Glomerular endothelial cell (primary cell): ENCODE measurements at places on chromosomes 2 and 18. TPM values are rescaled to one million over a fixed set of nuclear protein-coding genes. Genes with fewer than 3 reads are reported as not detected.

SALL3 gene
- total RNA-seq: 0.10 and 0.41 TPM in 2 replicates

MERTK gene
- total RNA-seq: 10.3 and 18.8 TPM in 2 replicates

DSG1 gene
- 0.15 TPM in 1 of 2 replicates, not detected in the other for total RNA-seq

NETO1 gene
- 1.3 and 2.0 TPM in 2 replicates for total RNA-seq

MAP3K20 gene
- 11.6 and 15.6 TPM in 2 replicates for total RNA-seq

DYNAP gene
- not detected in 2 replicates for total RNA-seq

PSTPIP2 gene
- total RNA-seq: 6.9 and 8.9 TPM in 2 replicates

HOXD4 gene
- total RNA-seq: 5.5 and 12.4 TPM in 2 replicates

DNA sequence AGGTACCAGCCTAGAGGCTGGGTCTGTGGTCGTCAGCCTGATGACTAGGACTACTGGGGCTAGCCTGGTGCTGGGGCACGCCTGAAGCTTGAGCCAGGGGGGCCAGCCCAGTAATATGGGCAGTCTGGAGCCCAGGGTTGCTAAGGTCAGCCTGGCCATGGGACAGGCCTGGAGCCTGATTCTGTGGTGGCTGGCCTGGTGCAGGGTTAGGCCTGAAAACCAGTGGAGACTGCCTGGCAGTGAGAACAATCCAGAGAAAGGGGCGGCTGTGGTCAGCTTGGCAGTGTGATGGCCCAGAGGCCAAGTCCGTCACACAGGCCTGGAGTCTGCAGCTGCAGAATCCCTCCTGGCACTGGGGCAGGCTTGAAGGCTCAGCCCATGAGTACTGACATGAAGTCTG lies 445.8 kb downstream of the SATB2 start:
- DNase-seq: no peak

DNA sequence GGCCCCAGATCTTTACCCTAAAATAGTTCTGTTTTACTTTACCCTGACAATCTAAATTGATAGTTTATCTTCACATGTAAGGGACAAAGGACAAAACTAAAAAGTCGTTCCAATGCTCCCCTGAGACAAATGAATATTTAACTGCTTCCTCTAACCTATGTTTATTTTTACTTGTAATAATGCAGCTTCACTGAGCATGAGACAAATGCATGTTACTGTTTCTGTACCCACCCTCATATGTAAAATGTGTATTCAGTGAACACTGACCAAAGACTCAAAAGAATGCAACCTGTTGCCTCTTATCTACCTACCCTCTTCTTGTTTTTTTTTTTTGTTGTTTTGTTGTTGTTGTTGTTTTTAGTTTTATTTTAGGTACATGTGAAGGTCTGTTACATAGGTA lies 1570.9 kb upstream of the SLC39A10 start:
- DNase-seq: no peak

DNA sequence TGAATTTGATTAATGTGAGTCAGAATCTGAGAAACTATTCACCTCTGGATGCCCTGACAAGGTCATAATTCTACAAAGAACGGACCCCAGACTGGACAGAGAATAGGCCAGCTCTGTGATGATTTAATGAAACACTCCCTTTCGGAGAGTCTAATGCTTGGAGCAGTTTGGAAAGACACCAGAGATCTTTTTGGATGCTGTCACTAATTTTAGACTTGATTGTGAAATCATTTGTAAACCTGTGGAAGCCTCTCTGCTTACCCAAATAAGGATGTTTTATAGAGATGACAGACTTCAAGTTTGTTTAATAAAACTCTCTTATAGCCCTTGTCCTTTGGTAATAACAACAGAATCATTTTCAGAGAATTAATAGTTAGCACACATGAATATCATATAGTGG lies 83.5 kb downstream of the MYL12B start:
- DNase-seq: no peak

- DNase-seq: no peak
Measured at GRCh38 chr2:184455624-184456023, 142.7 kb upstream of the ZNF804A start.

GRCh38 chr2:237207646-237208045 lies 122.0 kb downstream of the COPS8 start:
- DNase-seq: no peak

DNA sequence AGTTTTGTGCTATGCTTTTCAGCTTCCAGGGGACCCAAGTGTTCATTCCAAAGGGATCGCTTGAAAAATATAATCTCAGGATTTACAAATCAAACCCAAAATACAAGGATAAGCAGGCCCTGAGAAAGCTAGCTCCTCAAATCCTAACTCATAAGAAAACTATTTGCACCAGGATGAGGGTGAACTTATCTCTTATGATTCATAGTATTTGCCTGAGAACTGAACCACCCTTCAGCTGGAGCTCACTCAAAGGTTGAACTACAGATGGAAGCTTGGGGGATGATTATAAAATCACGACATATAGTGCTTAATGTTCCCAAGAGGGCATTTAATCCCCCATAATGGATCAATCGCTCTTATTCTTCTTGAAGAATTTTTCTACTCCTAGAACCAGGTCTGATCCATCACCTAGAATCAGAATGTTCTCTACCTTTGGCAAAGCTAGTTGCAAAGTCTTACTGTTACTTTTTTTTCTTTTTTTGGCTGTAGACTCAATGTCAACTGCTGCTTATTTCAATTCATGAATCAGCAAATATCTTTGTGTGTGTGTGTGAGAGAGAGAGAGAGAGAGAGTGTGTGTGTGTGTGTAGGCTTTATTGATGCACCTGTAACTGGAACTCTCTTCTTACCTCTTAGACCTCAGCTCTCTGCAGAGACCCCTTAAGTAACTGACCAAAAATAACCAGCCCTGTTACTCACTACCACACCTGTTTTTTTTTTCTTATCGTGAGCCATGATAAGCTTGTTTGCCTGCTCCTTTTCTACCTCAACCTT lies 44.8 kb downstream of the ARL4C start:
- no peak for DNase-seq

GRCh38 chr2:161306919-161307318 lies 1.3 kb upstream of the PSMD14 start:
- no peak for DNase-seq

- no peak for DNase-seq
Measured at GRCh38 chr2:27353762-27354596, 2.6 kb downstream of the GTF3C2 start.

GRCh38 chr2:37657471-37657870 lies 14.0 kb downstream of the CDC42EP3 start:
- DNase-seq: no peak

DNA sequence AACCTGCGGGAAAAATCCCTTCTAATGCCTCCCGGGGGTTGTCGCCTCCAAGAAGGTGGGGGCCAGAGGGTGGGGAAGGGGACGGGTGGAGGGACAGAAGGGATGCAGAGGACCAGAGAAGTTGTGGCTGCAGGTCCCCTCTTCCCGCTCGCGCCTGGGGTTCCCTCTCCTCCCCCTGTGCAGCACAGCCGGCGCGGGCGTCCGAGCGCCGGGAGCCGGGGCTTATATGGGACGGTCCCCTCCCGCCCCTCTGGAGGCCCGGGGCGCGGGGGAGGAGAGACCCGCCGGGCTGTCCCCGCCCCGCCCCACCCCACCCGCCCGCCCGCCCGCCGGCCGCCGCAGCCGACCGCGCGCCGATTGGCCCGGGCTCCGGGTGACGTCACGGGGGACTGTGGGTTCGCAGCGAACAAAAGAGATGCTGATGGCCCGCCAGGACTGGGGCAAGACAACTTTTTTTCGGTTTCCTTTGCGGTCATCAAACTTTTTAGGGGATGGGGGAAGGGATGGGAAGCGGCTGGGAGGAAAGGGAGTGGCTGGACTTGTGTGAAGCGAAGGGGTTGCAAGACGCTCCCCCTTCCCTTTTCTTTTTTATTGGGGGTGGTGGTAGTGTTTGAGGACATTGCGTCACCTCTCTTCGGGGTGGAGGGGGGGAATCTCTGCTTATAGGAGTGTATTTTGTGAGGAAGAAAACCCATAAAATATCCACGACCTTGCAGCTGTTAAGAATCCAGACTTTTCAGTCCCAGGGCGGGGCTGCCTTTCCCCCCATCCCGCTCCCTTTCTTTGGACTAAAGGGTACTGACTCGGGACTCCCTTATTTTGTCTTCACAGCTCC lies at the start of gene FN1:
TSS of gene FN1 (minus strand) at position 199 of the 835 bp plus-strand sequence. CDS start 266 bp downstream, outside the sequence.
- DNase-seq: peak; percentile 87

- no peak for DNase-seq
Measured at GRCh38 chr2:71879509-71880184, 268.0 kb downstream of the CYP26B1 start.

GRCh38 chr2:61926531-61927477 lies 21.3 kb downstream of the COMMD1 start:
- no peak for DNase-seq

GRCh38 chr18:31657823-31658669 lies 26.3 kb downstream of the B4GALT6 start:
- DNase-seq: no peak

GRCh38 chr2:217552081-217552480 lies 450.7 kb downstream of the TNS1 start:
- DNase-seq: no peak

- DNase-seq: peak; percentile 41
Measured at GRCh38 chr2:46814160-46814961, 101.2 kb downstream of the MCFD2 start.

- DNase-seq: no peak
Measured at GRCh38 chr2:191270306-191271161, 25.3 kb downstream of the MYO1B start.

GRCh38 chr18:3891245-3891644 lies 441.3 kb downstream of the TGIF1 start:
- no peak for DNase-seq

GRCh38 chr2:127054604-127054930 lies 52.4 kb downstream of the BIN1 start:
- no peak for DNase-seq
